MCF 10A (cell line): ENCODE measurements at places on chromosomes 5 and 9. TPM values are rescaled to one million over a fixed set of nuclear protein-coding genes. Genes with fewer than 3 reads are reported as not detected.

GRCh38 chr9:70135176-70135575 lies 91.5 kb downstream of the MAMDC2 start:
- H3K4me1 ChIP-seq, result peaks cover 15% of the 10 kb centered on the region
- no peaks in the 10 kb centered on the region for H3K36me3 ChIP-seq
- H3K4me3 ChIP-seq, result no peak overlapping the region
- no peaks in the 10 kb centered on the region for H3K27me3 ChIP-seq
- H3K27ac ChIP-seq, result no peak overlapping the region

- no peak overlapping the region for H3K4me3 ChIP-seq
- H3K4me1 ChIP-seq, result no peaks in the 10 kb centered on the region
- H3K27ac ChIP-seq, result no peak overlapping the region
- peaks cover 17% of the 10 kb centered on the region for H3K27me3 ChIP-seq
- DNase-seq, result no peak
Observed at GRCh38 chr5:76456258-76456657, 53.2 kb downstream of the IQGAP2 start.

GRCh38 chr9:121282277-121283079 lies 14.5 kb downstream of the GSN start:
- peak; percentile 90 for DNase-seq
- peak overlapping the region; percentile 80 for H3K27ac ChIP-seq
- peak overlapping the region; percentile 41 for H3K4me3 ChIP-seq
- H3K36me3 ChIP-seq, result no peaks in the 10 kb centered on the region
- peaks cover 84% of the 10 kb centered on the region for H3K4me1 ChIP-seq

Gene INSL6
- total RNA-seq, result not detected in 2 replicates

DNA sequence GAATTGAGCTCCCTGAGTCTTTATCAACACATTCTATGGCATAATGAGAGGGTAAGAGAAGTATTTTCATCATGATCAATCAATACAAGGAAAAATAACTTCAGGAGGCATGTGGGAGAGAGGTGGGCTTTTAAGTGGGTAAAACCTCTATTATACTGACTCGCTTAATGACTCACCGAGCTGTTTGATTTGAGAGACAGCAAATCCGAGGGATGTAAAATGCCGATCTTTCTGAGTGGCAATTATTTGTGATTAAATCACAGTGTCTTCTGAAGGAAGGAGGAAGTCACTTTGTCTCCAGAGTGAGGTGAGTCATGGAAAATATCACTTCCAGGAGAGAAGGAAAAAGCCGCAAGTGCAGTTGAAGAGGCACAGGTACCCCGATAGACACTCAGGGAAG lies 320.4 kb downstream of the DRD1 start:
- H3K27me3 ChIP-seq, result peaks cover 3% of the 10 kb centered on the region
- no peak overlapping the region for H3K27ac ChIP-seq
- no peaks in the 10 kb centered on the region for H3K4me1 ChIP-seq
- no peak for DNase-seq
- no peak overlapping the region for H3K4me3 ChIP-seq

GRCh38 chr9:26706223-26706622 lies 186.4 kb downstream of the CAAP1 start:
- H3K27me3 ChIP-seq, result peaks cover 77% of the 10 kb centered on the region
- H3K27ac ChIP-seq, result no peak overlapping the region
- no peaks in the 10 kb centered on the region for H3K36me3 ChIP-seq
- no peak overlapping the region for H3K4me3 ChIP-seq
- no peaks in the 10 kb centered on the region for H3K4me1 ChIP-seq
- no peak for DNase-seq

GRCh38 chr5:57491369-57491965 lies 8.9 kb upstream of the ACTBL2 start:
- peak overlapping the region; percentile 24 for H3K27ac ChIP-seq
- DNase-seq, result no peak
- H3K4me1 ChIP-seq, result peaks cover 55% of the 10 kb centered on the region
- no peaks in the 10 kb centered on the region for H3K27me3 ChIP-seq
- no peak overlapping the region for H3K4me3 ChIP-seq

- no peaks in the 10 kb centered on the region for H3K4me1 ChIP-seq
- no peaks in the 10 kb centered on the region for H3K36me3 ChIP-seq
- no peak overlapping the region for H3K27ac ChIP-seq
- no peak for DNase-seq
Observed at GRCh38 chr5:88734191-88734640, 148.8 kb downstream of the MEF2C start.
